ENCODE measurements at places on chromosomes 12 and 14. TPM values are rescaled to one million over a fixed set of nuclear protein-coding genes. Genes with fewer than 3 reads are reported as not detected.
A peak's percentile ranks its signal among the peaks of the same experiment; 100 is the strongest.

GRCh38 chr14:102493096-102493495 is 16.5 kb downstream of the ANKRD9 start:
- no peaks in the 10 kb centered on the region for H3K27me3 ChIP-seq
- H3K4me1 ChIP-seq = no peaks in the 10 kb centered on the region
- no peak overlapping the region for H3K27ac ChIP-seq
- H3K4me3 ChIP-seq = no peak overlapping the region
- no peak for DNase-seq
- peaks cover 12% of the 10 kb centered on the region for H3K36me3 ChIP-seq

DNA sequence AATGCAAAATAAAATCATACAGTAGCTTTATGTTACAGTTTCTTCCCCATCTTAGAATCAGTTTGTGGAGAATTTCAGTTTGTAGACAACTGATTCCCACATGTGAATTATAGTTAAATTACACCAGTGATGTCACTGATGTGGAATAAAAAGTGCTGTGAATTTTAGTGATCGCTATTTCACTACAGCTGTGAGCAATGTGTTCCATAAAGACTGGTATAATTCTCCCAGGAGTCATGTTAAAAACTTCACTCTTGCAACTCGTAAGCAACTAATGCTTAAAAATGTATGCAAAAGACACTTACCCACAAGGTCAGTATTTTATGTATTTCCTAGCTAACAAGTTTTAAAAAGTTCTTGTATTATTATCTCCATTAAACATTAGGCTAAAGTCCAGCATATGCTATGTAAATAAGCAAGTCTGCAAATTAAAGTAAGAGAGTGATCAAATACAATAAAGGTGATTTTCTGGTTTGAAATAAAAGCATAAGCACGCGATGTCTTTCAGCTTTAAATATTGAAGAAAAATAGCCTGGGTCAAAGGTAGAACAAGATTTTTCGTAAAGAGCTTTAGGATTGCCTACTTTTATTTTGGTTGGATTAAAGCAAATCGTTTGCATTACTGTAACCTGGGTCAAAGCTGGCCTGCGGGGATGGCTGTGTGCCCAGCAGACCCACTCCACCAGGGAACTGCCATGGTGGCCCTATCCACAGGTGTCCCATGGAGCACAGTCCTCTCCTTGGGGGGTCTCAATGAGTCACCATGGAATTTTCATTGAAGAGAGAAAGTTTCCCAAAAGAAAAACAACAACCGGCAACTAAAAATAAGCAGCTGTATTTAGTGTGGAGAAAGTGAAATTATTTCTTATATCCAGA is 12.7 kb upstream of the LRIG3 start:
- no peaks in the 10 kb centered on the region for H3K4me1 ChIP-seq
- H3K4me3 ChIP-seq = no peak overlapping the region
- H3K27ac ChIP-seq = no peak overlapping the region
- no peaks in the 10 kb centered on the region for H3K36me3 ChIP-seq
- H3K27me3 ChIP-seq = no peaks in the 10 kb centered on the region

DNA sequence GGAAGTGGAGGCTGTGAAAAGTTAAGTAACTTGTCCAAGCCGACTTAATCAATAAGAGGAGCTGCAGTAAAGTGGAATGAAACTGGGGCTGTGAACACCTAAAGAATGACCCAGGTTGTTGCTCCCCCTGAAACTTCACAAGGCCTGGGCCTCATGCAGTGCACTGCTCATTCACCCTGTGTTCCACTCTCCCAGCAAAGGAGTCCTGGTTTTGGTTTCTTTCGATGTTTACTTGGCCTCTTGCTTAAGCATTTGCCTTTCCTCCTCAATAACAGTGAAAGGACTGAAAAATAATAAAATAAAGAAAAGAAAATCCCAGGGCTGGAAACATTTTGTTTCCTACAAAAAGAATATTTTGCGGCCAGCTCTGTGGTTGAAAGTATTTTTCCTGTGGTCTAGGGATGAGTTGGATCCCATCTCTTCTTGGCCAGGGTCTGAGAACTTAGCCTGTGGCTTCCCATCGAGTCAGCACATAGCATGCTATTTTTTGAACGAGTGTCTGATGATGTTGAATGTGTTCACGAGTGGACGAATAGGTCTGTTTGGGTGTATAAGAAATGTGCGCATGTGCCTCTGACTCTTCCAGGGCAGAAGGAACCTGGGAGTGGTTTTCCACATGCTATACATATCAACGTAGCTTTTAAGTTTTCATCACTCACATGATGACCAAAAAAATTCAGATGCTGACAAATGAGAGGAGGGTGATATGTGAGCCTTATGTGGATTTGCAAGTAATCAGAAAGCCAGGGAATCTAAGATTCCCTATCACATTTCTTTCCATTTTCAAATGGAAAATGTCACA is 349.8 kb downstream of the ZFP36L1 start:
- H3K27ac ChIP-seq = peak overlapping the region; percentile 20
- no peaks in the 10 kb centered on the region for H3K27me3 ChIP-seq
- H3K4me3 ChIP-seq = no peak overlapping the region
- H3K36me3 ChIP-seq = no peaks in the 10 kb centered on the region
- H3K4me1 ChIP-seq = peaks cover 2% of the 10 kb centered on the region

- H3K36me3 ChIP-seq = no peaks in the 10 kb centered on the region
- peaks cover 89% of the 10 kb centered on the region for H3K4me1 ChIP-seq
- H3K27ac ChIP-seq = peak overlapping the region; percentile 95
- peak; percentile 79 for DNase-seq
These were observed 30.6 kb upstream of the RPLP0 start for GRCh38 chr12:120231316-120232011.

- H3K27ac ChIP-seq = no peak overlapping the region
- no peaks in the 10 kb centered on the region for H3K27me3 ChIP-seq
- H3K36me3 ChIP-seq = no peaks in the 10 kb centered on the region
- no peaks in the 10 kb centered on the region for H3K4me1 ChIP-seq
- H3K4me3 ChIP-seq = no peak overlapping the region
- DNase-seq = no peak
These were observed 36.8 kb downstream of the SLC5A8 start for GRCh38 chr12:101173197-101173749.

- no peak overlapping the region for H3K4me3 ChIP-seq
- H3K27ac ChIP-seq = peak overlapping the region; percentile 17
- peak; percentile 87 for DNase-seq
- H3K4me1 ChIP-seq = no peaks in the 10 kb centered on the region
- H3K36me3 ChIP-seq = no peaks in the 10 kb centered on the region
These were observed 43.2 kb downstream of the PLEKHG7 start for GRCh38 chr12:92745856-92746550.

DNA sequence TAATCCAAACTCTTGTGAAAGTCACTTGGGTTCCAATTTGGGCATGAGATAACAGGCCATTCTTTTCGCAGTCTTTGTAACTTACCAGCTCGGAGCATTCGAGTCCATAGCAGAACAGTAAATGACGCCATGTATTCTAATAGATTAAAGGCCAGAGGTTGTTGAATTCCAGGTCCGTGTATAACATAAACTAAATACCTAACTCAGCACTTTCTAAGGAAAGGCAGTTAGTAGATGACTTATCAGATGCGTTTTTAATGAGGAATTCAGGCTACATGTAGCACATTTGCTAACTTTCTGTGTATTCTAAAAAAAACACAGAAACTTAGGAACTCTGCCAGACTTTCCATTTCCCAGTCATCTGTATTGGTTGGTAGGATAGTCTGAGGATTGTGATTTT is 52.8 kb upstream of the ATF1 start:
- no peak overlapping the region for H3K4me3 ChIP-seq
- DNase-seq = no peak
- no peaks in the 10 kb centered on the region for H3K27me3 ChIP-seq

AMHR2 gene
- total RNA-seq = not detected

LRRC10 gene
- total RNA-seq = not detected

GRCh38 chr14:96130391-96130790 is 74.2 kb upstream of the BDKRB2 start:
- no peak overlapping the region for H3K27ac ChIP-seq
- DNase-seq = no peak
- H3K27me3 ChIP-seq = no peaks in the 10 kb centered on the region
- no peaks in the 10 kb centered on the region for H3K36me3 ChIP-seq

DNA sequence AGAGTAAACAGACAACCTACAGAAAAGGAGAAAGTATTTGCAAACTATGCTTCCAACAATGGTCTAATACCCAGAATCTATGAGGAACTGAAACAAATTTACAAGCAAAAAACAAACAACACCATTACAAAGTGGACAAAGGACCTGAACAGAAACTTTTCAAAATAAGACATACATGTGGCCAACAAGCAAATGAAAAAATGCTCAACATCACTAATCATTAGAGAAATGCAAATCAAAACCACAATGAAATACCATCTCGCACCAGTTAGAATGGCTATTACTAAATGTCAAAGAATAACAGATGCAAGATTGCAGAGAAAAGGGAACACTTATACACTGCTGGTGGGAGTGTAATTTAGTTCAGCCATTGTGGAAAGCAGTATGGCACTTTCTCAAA is 125.8 kb downstream of the C12orf42 start:
- H3K27me3 ChIP-seq = no peaks in the 10 kb centered on the region
- no peak for DNase-seq
- no peaks in the 10 kb centered on the region for H3K36me3 ChIP-seq
- no peak overlapping the region for H3K4me3 ChIP-seq
- H3K4me1 ChIP-seq = no peaks in the 10 kb centered on the region

PTPRO gene
- 0.99 TPM for total RNA-seq

GRCh38 chr14:48703728-48704467 is 882.3 kb downstream of the RPS29 start:
- no peaks in the 10 kb centered on the region for H3K4me1 ChIP-seq
- DNase-seq = no peak
- no peaks in the 10 kb centered on the region for H3K36me3 ChIP-seq
- H3K27me3 ChIP-seq = no peaks in the 10 kb centered on the region
- H3K4me3 ChIP-seq = no peak overlapping the region
- H3K27ac ChIP-seq = no peak overlapping the region

DNA sequence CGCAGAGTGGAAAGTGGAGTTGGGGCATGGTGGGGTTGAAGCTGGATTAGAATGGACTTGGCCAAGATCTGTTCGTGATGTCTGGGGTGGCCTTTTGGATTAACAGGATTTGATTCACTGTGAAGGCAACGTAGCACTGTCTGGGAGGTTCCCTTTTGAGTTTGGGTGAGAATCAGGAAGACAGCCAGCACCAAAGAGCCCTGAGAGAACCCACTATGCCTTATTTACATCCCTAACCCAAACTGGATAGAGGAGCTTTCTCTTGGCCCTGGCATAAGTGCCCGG is 269.6 kb downstream of the ZFP36L1 start:
- DNase-seq = no peak
- H3K4me1 ChIP-seq = peaks cover 52% of the 10 kb centered on the region
- no peaks in the 10 kb centered on the region for H3K27me3 ChIP-seq
- no peaks in the 10 kb centered on the region for H3K36me3 ChIP-seq
- H3K4me3 ChIP-seq = no peak overlapping the region
- H3K27ac ChIP-seq = peak overlapping the region; percentile 73

ATL1 gene
- 12.3 TPM for total RNA-seq

IFI27 gene
- 118 TPM for total RNA-seq

DNA sequence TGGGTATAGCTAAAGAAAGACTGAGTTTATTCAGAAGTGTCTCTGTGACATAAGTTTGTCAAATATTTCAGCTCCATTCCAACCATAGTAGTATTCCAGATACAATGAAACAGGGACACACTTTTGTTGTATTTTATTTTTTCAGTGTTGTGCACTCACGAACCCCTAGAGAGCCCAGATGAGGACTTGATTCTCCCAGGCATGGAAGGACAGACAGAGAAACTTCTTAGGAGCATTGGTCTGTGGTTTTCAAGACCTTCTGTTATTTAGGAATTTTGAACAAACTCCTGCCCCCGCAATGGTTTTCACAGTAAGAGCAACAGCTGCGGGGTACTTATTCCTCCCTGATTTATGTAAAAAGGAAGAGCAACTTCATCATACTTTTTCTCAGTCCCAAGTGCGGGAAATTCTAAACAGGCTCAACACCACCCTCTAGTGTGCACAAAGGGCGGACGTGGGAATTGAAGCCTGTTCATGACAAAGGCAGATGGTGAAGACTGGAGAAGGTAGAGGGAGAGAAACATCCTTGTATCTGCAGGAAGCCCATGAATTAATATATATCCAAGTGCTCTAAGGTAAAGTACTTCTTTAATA is 147.6 kb downstream of the PAH start:
- DNase-seq = peak; percentile 76
- no peaks in the 10 kb centered on the region for H3K4me1 ChIP-seq
- H3K27me3 ChIP-seq = no peaks in the 10 kb centered on the region
- no peak overlapping the region for H3K4me3 ChIP-seq
- no peak overlapping the region for H3K27ac ChIP-seq

- no peak for DNase-seq
- no peak overlapping the region for H3K4me3 ChIP-seq
- no peaks in the 10 kb centered on the region for H3K4me1 ChIP-seq
- no peaks in the 10 kb centered on the region for H3K27me3 ChIP-seq
- no peaks in the 10 kb centered on the region for H3K36me3 ChIP-seq
These were observed 98.1 kb downstream of the KLRB1 start for GRCh38 chr12:9509464-9510161.

TAS2R9 gene
- not detected for total RNA-seq

KLRG1 gene
- total RNA-seq = 1.2 TPM

All from sigmoid colon (tissue), 7 donors.